Right kidney (tissue), 9 donors: ENCODE measurements at places on chromosomes 7 and 10.

GRCh38 chr10:129800796-129801340 is 163.2 kb downstream of the EBF3 start:
- no peak for DNase-seq

DNA sequence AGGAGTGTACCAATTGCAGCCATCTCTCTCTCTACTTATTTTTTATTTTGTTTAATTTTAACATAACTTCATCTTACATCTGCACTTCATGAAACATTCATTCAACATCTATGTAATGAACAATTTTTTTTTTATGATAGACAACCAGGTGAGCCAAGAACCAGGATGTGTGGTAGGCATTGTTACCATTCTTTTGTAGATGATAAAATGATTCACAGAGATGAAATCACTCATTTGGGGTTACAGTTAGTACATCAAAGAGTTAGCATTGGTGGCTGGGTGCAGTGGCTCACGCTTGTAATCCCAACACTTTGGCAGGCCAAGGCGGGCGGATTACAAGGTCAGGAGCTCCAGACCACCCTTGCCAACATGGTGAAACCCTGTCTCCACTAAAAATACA is 127.8 kb downstream of the HDAC9 start:
- DNase-seq = no peak

DNA sequence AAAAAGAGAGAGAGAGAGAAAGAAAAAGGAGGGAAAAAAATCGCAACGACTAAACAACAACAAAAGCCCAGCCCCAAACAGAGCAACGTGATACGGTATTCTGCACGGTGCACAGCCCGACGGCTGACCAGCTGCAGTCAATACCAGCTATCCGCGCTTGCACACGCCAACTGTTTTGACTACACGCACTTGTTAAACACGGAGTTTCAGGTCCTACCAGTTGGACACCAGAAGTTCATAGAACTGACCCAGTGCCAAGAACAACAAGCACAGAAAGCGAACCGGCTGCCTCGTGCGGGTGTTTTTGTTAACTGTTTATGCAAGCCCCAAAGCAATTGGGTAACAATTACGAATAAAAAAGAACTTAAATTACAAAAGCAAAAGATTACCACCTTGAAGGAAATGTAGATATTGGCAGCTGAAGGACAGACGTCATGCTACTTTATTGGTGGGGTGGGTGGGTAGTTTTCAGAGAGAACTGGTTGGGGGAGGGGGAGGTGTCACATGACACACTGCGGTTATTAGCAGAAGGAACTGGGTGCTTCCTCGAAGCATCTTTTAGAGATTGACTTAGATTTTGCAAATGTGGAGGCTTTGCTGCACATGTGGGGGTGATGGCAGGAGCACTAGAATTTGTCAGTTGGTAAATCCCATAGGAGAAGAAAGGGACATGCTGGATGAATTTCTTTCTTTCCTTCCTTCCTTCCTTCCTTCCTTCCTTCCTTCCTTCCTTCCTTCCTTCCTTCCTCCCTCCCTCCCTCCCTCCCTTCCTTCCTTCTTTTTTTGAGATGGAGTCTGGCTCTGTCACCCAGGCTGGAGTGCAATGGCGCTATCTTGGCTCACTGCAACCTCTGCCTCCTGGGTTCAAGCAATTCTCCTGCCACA is 110.6 kb upstream of the EFCAB10 start:
- peak; percentile 59 for DNase-seq

DNA sequence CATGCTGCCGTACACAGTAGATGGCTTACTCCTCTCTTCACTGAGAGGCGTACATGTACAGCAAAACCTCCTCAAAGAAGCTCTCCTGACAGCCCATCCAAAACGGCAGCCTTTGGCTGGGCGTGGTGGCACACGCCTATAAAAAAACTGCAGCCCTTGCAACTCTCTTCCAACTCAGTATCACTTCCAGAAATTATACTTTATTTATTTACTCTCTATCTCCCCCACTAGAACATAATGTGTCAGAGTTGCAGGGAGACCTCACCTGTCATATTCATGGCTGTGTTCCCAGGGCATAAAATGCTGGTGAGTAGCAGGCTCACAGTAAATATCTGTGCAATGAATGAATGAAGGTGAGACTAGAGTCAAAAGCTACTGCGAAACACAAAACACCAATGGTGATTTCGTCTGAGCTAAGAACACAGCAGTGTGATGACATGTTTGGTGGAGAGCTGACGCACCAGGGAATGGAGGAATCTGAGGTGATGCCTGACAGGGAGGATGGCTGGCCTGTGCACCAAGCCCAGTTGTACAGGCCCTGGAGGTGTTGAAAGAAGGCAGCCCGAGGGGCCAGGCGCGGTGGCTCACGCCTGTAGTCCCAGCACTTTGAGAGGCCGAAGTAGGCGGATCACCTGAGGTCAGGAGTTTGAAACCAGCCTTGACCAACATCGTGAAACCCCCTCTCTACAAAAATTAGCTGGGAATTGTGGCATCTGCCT is 55.3 kb downstream of the COBL start:
- no peak for DNase-seq

- DNase-seq = peak; percentile 72
Measured at GRCh38 chr10:7410301-7410861, 453 bp downstream of the SFMBT2 start.

DNA sequence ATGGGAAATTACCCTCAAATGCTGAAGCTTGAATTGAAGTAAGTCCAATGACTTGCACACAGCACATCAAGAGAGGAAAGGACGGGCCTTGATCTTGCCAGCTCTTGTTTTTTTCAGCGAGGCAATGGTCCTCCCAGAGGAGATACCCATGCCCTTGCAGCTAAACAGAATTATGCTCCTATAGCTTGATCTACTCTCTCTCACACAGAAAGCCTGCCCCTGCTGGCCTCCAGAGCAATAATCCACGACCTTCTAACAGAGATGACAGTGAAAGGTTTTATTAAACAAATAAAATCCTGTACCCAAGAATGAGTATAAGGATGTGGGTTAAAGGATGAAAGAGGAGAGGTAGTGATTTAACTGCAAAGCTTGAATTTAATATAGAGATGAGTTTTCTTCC is 268.0 kb downstream of the ADRA2A start:
- DNase-seq = no peak

GRCh38 chr7:80725181-80725611 is 86.8 kb downstream of the CD36 start:
- DNase-seq = no peak

DNA sequence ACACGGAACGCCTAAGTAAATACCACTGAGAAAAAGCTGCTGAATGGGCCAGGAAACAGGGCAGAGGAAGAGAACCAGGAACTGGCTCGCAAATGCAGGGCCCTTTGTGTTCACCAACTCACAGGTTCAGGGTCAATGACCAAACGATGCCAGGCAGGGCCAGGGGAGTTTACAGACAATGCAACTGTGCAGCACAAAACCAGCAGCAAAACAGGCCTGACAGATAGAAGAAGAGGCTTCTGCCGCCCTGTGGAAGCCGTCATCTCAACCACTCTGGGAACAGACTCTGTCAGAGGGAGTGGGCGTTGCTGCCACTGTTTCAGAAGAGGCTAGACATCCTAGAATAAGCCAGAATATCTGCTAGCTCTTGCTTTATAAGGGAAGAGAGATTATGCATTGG is 117.9 kb downstream of the KMT2E start:
- no peak for DNase-seq
